CD4-positive, alpha-beta T cell treated with Interleukin-21 for 1 hour (primary cell): ENCODE measurements at places on chromosomes 5 and 9.

DNA sequence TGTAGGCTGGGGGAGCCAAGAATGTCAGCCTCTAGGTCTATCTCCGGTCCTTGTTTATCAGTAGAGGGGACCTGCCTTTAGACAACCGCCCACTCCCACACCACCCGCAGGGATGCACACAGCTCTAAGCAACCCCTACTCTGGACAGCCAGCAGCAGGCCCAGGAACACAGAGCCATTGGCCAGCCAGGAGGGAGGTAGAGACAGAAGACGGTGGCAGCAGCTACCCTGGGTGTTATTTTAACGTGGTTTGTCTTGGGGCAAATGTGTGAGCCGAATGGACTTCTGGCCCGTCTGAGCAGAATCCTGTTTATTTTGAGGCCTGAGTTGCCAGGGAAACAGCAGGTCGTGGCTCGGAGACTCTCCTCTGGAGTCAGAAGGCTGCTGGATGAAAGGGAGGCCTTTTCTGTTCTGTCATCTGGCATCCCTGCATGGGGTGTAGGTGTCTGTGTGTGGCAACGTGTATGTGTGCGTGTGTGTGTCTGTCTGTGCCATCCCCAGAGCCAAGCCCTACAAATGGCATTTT lies 382 bp upstream of the FGF1 start:
- DNase-seq: no peak

- no peak for DNase-seq
Measured at GRCh38 chr5:127316011-127316410, 25.4 kb downstream of the MEGF10 start.

DNA sequence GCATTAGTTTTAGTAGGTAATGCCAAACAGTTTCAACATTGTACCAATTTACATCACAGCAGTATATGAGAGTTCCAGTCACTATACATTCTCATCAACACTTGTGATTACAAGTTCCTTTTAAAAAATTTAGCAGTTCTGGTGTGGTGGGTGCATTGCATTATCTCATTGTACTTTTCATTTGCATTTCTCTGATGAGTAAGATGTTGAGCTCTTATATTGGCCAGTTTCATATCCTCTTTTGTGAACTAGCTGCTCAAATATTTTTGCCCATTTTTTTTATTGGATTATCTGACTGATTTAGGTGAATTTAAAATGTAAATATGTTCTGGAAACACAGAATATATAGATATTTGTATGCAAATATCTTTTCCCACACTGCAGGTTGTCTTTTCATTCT lies 160.9 kb upstream of the NR3C1 start:
- no peak for DNase-seq

DNA sequence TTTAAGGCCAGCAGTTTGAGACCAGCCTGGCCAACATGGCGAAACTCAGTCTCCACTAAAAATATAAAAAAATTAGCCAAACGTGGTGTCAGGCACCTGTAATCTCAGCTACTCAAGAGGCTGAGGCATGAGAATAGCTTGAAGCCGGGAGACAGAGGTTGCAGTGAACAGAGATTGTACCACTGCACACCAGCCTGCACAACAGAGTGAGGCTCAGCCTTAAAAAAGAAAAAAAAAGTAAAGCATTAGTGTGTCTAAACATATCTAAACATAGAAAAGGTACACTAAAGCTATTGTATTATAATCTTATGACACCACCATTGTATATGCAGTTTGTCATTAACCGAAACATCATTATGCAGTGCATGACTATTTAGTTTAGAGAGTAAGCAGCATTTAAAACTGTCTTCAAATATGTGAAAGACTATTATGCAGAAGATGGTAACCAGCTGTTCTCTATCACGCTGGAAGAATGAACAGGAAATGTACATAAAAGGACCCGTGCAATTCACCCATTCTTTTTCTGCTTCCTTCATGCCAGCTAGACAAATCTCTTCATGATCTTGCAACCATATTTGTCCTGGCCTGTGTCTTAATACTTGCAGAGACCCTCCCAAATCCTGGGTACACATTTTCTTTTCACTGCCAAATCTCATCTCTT lies 58.6 kb downstream of the ITGA1 start:
- no peak for DNase-seq

GRCh38 chr5:154757814-154758406 lies 2.7 kb downstream of the LARP1 start:
- peak; percentile 43 for DNase-seq

DNA sequence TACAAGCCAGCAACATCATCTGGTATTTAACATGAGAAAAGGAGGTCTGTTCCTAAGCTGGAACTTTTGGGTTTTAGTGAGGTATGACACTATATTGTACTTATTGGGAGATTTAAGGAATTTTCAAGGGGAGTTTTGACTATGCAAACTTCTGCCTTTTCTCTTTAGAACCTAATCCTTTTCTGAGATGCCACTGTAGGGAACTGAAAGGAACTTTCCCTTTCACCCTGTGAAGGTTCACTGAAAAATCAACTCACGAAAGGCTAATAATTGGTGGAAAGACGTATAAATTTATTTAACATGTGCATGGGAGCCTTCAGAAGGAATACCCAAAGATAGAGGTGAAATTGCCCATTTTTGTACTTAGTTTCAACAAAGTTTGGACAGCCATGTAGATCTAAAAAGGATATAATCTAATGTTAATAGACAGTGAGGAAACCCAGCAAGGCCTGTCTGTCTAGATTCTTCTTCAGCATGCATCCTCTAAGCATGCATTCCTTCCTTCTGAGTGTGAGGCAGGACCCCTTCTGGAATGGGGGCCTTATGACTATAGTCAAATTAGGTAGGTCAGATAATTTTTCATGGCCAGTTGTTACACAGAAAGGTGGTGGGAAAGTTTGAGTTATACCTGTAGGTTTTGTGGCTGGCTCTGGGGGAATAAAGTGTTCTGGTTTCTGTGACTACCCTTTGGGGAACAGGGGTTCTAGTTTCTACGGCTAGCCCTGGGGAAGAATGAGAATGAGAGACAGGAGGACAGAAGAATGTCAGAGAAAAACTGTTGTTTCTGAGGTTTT lies 200.3 kb downstream of the C9orf152 start:
- DNase-seq: no peak

DNA sequence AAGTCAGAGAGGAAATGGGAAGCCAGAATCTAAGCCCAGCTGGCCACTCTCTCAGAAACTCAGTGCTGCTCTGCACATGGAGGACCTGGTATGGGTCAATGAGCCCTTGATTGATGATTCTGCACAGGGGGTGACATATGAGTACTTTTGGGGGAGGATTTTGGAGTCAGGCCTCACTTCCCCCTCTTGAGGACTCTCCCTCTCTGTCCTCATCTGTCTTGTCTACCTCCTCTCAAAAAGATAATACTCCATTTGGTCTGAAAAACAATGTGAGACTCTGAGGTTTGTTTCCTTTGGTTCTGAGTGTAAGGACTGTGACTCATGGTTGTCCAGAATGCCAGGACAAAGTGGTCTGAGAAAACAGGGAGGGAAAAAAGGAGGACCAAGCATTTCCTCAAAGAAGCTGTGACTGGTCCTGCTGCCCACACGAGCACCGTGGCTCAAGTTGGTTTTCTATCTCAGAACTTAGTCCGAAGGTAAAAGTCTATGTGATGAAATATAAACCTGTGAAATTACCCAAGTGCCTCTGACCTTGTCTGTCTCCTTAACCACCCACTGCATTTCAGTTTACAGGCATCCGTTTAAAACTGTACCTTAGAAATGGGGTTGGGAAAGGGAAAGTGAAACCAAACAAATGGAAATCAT lies 11.1 kb downstream of the TTC39B start:
- DNase-seq: peak; percentile 72

- DNase-seq: no peak
Measured at GRCh38 chr5:58545912-58546311, 37.0 kb upstream of the RAB3C start.

GRCh38 chr5:74028406-74028805 lies 402.4 kb downstream of the ARHGEF28 start:
- no peak for DNase-seq

DNA sequence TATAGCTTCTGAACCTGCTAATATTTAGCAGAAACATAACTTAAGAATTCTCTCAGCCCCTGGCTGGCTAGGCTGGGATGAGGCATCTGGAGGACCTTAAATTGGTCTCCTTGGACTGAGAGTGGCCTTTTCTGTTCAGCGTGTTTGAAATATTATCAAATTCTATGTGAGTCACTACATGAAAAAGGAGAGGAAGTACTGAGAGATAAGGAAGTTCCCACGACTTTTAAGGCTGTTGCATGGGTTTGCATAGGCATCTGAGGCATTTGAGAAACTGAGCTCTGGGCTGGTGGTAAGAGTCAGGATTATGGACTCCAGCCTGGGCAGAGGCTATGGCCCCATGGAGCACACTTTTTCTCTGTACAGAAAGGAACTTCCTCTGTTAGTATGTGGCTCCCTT lies 816.2 kb upstream of the GRAMD2B start:
- no peak for DNase-seq

DNA sequence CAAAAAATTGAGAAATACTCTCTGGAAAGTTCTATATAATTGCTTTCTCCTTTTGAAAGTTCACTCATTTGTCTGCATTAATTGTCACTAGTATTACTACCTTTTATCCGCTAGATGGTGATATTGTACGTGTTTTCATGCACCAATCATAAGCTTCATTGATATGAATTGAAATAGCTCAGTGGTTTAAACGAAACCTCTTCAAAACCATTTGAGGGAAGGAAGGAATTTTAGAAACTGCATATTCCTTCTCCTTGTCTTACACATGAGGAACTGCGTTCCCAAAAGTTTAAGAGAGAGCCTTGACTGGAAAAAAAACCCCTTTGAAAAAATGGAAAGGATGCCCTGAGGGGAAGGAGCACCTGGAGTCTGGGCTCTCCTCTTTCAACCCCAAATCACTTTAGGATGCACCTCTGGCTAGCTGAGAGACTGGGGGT lies 98.6 kb downstream of the YTHDC2 start:
- peak; percentile 42 for DNase-seq

DNA sequence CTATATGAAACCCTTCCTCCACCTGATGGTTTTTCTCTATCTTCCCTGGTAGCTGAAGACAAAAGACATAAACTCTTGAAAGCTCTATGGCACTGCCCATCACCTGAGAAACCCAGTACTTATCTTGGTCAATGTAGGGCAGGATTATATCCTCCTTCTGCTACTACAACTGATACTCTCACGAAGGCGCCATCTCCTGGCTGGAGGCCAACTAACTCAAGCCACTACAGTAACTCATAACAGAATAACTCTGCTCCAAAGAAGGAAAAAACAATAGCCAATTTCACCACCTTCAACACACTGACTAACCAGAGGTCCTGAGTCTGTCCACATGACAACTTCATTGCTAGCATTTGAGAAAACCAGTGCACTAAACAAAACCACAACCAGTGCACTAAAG lies 409.2 kb downstream of the CETN3 start:
- DNase-seq: no peak

GRCh38 chr9:120612218-120612617 lies 32.3 kb upstream of the CDK5RAP2 start:
- DNase-seq: no peak

- DNase-seq: no peak
Measured at GRCh38 chr5:87242242-87242641, 25.4 kb upstream of the RASA1 start.

DNA sequence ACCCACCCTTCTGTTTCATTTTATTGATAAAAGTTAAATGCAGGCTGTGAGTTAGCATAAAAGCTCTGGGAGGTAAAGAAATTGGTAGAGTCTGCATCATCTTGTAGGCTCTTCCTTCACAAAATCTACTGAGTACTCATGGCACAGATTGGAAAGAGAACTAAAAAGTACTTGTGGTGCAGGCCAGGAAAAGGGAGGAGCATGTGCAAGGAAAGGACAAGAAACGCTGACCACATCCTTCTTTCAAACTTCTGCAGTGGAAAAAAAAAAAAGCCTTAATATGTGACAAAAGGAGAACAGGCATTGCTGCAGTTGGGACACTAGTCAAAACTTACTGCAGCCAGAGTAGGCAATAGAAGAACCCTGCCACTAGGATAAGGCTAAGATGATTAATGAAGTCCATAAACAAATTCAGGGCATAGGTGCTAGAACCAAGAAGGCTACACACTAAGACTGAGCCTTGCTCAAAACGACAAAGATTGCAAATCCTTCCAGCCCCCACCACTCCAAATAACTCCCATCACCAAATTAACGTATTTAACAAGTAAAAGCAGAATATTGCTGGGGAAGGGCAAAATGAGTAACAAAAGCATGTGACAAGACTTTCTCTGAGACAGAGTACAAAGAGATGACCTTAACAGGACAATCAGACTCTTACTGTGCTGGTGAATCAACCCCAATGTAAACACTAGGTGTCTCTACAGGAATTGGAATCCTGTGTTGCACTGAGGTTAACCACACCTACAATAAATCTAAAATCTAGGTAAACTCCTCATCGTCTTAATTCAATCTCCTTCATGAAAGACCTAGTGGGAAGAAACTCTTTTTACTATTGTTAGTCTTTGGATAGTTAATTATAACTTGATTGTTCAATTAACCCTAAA lies 1024.8 kb downstream of the TLE1 start:
- DNase-seq: no peak

DNA sequence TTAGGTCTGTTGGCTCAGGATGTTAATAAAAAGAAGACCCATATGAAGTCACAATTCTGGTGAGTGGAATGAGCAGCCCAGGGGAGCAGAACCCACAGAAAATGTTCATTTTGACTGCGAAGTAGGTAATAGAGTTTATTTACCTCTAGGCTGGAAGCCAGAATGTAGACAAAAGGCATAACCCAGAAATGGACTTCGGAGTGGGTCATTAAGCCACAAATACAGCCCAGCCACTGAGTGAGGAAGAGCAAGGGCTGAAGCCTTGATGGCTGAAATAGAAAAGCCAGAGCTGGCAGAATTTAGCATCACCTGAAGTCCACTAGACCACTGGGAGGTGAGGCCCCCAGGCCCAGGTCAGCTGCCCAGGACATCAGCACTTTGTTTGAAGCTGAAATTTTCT lies 168.0 kb downstream of the NXNL2 start:
- DNase-seq: no peak

DNA sequence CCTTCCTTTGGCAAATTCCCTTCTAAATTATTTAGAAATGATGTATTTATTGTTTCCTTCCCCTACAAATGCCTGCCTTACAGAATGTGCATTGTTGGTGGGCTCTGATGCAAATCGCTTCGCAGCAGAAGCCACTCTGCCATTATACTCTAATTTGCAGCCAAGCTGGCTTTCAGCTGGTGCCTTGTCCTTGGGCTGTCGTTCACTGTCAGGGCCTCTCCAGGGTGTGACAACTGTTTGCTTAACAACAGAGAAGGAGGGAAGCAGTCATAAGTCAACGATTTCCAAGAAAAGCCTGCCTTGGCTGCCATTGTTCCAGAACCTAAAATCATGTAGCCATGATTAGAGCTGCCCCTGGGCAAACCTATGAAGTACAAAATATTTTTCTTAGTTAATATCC lies 260.1 kb upstream of the RGMB start:
- no peak for DNase-seq

DNA sequence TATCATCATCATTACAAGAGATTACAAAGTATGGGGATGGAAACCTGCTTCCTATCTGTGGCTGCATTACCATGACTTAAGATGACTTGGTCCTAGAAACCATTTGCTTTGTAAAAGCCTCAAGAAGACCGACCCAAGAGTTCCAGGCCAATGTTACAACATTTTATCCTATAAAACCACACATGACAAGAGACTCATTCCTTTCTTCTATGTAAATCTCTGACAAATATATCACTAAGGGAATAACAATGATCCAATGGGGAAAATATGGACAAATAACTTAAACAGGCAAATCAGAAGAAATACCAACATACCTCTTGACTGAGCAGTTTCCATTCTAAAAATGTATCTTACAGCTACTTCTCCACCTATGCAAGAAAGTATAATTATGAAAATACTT lies 44.3 kb upstream of the VPS13A start:
- no peak for DNase-seq
